ENCODE measurements at places on chromosomes 2 and 18.

DNA sequence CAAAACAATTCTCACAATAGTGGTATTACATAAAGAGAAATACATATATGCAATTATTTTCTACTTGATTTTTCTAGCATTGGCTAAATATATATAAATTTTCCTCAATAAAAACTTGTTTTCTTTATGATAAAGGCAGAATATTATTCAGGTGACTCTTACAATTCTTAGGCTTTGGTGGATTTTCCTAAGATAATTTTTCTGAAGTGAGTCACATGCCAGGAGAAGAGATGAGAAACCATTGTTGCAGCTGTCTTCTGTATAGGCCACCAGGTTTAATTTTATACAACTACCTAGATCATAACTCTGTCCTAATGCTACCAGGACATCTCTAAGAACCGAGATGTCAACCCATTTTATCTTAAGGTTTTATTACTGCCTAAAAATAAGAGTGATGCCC is 552.4 kb upstream of the CDH2 start:
- no peak for DNase-seq

- no peak for DNase-seq
Observed at GRCh38 chr2:153575171-153575853, 96.8 kb upstream of the RPRM start.

DNA sequence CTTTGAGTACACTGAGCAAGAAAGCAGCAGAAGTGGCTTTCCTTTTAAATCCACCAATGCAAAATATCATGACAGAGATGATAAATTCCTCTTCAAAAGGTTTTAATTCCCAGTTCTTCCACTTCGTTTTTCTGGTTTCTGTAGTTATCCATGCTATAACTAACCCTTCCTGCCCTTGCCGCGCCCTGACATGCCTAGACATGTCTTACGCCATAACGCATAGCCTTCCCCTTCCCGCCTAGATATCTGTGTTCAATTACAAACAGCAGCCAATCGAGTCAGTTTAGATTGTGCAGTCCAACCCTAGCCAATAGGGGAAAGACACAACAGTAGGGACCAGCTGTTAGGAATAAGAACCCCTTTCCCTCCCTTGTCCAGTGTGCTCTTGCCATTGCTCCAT is 16.1 kb downstream of the PRPF40A start:
- no peak for DNase-seq

GRCh38 chr2:215579809-215580208 is 143.9 kb upstream of the FN1 start:
- no peak for DNase-seq

- DNase-seq = no peak
Observed at GRCh38 chr18:11517704-11518103, 91.7 kb upstream of the SLC35G4 start.

DNA sequence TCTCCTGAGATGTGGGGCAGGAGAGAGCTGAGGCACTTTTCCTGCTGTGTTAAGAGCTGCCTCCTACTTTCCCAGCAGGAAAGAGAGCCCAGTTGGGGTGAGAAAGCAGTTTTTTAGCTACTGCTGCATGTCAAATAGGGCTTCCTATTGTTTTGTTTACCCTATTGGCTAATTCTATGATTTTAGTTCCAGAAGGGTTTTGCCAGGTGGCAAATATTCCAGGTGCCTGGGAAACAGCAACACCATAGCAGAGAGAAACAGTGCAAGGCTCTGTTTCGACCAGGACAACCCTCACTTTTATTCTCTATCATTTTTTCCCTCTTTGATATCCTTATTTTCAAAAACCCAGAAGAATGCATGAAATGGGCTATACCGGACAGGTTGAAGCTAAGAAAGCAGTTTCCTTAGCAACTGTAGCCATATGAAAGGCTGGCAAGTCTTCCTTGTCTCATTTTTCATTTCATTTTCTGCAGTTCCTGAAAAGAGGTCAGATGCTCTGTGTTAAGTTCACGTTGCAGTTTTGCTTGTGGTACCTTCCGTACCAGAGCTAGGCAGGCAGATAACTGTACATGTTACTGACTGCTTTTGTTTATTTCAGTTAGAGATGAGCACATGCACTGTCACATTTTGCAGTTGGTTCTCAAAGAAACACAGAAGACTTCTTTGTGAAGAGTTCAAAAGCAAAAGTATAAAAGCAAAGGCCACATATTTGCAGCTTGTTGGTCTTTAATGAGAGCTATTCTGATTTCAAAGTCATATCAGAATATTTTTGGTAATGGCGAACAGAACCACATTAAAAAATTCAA is 84.8 kb downstream of the AQP4 start:
- no peak for DNase-seq

DNA sequence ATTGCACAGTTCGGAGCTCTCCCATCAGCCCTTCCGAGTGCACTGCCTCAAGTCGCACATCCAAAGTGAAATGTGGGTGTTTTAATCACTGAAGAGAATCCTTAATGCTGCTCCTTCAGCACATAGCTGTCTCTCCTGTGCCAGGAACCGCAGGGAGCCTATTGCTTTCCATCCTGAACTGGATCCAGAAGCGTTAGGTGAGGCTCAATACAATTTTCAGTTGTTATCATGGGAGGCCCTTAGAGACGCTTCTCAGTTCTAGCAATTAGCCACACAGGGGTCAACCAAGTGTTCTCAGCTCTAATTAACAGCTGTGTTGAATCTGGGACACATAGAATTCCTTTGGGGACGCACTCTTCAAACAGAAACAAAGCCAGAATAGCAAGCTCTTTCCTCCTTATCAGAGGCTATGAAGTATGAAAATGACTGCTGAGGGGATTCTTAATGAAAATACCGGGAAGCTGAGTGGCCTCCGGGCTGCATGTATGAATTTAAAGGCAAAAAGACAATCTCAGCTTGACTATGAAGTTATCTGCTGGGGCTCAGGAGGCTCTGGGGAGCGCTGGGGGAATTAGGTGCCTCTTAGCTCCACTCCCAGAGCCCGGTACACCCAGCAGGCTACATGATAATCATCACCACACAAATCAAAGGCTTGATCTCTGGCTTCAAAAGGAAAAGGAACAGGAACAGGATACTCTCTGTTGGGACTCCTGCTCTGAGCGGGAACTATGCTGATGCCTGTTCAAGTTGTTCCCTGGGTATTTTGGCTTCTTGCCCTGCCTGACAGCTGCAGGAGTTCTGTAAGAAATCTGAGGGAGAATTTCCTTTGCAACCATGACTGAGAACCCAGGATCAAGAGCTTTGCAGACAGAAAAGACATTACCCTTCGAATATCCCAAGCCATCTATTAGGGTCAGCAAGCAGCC is 55.4 kb upstream of the NCOA1 start:
- no peak for DNase-seq

DNA sequence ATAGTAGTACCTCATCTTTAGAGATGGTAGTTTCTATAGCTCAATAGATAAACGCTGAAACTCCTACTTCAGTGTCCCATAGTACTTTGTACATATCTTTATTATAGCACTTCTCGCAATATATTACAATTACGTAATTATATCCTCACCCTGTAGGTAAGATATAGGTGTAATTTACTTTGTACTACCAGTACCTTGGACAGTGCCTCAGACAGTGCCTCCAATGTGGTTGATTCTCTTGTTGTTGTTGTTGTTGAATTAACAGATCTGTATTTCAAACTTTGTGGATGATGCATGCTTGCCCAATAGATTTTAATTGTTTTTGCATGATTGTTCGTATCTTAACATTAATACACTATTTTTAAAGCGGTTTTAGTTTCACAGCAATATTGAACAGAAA is 188.6 kb downstream of the ARL6IP6 start:
- no peak for DNase-seq

DNA sequence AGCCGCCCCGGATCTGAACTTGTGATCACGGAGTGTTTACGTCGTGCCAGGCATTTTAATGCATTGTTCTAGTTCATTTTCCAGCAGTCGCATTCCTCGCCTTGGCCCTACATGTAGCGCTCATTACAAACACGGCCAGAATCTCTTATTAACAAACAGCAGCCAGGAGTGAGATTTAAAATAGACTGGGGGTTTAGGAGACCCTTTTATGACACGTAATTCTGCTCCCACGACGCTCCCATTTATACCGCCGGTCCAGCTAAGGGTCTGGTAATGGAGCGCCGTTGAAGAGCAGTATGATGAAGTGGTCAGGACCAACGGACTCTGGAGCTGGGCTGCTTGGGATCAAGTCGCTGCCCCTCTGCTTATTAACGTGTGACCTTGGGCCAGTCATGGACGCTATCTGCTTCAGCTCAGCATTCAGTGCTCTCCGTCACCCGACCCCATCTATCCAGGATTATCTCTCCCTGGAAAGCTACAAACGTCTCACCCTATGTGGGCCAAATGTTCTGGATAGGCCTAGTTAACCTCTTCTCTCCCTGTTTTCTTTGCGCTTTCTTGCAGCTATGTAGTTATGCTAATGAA is 745 bp downstream of the MSH2 start:
- peak; percentile 47 for DNase-seq

- DNase-seq = no peak
Observed at GRCh38 chr2:203681978-203682377, 24.5 kb upstream of the CD28 start.

DNA sequence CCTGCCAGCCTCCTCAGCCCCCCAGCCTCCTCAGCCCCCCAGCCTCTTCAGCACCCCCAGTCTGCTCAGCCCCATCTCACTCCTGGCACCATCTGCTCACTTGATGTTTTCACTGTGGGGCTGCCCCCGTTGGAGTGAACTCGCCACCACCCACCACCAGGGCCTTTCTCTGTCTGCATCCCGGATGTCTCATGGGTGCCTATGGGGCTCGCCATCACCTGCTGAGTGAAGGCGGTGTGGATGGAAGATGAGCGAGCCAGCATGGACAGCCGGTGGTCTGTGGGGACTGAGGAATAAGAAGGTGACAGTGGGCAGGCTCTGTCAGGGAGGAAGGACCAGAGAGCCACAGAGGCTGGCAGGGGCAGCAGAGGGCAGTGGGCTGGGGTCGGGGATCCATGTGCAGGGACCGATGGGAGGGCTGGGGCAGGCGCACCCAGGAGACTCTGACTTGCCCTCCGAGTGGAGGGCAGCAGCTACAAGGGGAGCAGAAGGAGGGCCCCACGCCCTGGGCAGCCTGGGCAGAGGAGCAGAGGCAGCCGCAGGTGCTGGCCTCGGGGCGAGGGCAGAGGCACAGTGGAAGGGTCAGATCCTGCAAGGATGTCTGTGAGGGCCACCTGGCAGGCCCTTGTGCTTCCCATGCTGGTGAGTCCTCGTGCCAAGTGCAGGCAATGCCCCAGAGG is 74.7 kb upstream of the ODC1 start:
- peak; percentile 49 for DNase-seq

- DNase-seq = no peak
Observed at GRCh38 chr2:99571954-99572353, 82.1 kb upstream of the REV1 start.

DNA sequence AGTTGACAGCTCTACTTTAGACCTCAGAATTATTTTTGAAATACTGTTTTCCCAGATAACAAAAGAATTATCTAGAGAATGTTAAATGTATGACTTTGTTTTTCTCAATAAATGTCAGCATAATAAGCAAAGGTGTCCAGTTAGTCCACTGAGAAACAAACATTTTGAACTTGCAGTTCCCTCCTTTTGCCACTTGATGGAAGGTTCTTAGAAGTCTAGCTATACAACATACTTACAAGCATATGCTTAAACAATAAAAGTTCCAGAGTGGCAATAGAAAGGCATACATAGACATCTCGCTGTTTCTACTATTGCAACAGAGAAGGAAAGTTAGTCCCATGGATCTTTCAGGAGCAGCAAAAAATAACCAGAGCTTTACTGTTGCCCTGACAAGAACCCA is 11.8 kb downstream of the NDUFA10 start:
- no peak for DNase-seq

DNA sequence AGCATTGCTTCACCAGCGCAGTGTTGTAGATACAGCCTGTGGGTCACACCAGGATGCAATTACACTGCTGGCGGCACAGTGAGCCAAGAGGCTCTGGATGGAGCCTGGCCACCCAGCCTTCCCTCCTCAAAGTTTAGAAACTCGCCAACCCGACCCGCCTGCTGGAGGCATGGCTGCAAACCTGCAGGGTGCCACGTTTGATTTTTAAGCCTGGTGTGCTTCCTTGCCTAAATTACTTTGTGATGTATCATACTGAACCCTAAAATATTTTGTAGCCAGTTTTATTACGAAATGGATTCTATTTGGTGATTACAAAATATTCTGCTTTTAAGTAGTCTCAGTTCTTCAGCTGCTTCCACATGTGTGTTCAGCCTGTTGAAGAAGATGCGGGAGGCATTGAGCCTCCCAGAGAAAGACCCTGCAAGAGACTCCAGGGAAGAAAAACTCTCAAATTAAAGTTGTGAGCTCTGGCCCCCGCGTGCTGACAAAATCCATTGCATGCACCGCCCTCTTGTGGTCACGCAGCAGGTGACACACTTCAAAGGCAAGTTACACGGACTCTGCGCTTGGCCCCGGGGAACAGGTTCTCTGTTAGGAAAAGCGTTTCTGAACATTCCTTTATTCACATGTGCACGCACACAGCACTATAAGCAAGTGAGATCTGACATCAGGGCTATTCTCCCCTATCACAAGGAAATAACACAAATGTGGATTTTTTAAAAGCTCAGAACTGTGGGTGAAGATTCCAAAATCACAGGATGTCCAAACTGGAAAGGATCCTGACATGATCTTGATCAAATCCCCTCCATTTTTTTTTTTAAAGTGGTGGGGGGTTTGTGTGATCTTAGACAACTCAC is 63.0 kb upstream of the TWIST2 start:
- DNase-seq = peak; percentile 77

DNA sequence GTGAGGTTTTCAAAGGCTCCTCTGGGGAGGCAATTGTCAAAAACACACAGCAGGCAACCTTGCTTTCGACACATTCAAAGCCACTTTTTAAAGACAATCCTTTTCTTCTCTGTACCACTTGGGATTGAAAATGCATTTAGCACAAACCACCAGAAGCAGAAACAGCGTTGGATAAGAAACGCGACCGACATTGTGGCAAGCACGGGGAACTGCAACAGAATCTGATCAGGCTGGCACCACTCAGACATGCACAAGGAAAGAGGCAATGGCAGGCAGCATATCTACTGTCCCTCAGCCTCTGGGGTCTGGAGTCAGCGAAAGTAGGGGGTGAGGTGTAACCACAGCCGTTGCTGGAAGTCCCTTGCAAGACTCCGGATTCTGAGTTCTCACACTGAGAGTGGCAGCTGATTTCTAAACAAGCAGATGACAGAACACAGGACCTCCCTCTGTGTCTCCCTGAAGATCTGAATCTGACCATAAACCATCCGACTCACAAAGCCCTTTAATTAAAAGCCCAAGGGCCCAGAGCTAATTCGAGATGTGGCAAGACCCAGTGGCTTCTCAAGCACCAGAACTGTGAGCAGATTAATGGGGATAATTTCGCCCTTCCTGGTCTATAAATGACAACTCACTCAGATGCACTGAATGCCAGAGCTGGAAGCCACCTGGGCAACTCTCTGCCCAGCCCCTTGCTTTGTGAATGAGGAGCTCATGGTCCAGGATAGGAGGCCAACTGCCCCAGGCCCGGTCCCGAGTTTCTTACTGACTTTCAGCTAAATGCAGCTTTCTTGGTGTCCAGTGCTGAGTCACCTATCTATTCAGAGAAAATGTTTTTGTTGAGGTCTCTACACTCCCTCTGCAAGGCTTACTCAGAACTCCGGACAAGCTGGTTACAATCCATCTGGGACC is 29.6 kb downstream of the CYRIA start:
- no peak for DNase-seq

- DNase-seq = no peak
Observed at GRCh38 chr2:158994920-158995676, 26.7 kb downstream of the TANC1 start.

Data from activated CD8-positive, alpha-beta memory T cell treated with anti-CD3 and anti-CD28 coated beads, Interleukin-2, amount 50 U/mL, for 48 hours (primary cell).